ENCODE measurements at places on chromosomes 16 and 17.

DNA sequence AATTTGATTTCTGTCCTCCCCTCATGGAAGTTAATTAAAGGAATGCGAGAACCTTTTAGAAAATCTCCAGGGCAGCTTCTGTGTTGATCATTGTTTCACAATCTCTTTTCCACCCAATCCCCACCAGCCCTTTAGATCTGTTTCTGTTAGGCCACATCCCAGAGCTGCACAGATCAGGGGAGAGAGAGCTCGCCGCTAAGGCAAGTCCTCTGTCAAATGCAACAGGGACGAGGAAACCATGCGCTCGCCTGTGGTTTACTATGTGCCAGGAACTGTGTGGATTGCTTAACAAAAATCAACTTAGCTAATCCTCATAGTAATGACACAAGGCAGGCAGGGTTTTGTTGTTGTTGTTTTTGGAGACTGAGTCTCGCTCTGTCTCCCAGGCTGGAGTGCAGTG lies 115.4 kb downstream of the SALL1 start:
- no peak for DNase-seq

GRCh38 chr16:57876210-57876609 lies 73.9 kb upstream of the KIFC3 start:
- DNase-seq, result no peak

DNA sequence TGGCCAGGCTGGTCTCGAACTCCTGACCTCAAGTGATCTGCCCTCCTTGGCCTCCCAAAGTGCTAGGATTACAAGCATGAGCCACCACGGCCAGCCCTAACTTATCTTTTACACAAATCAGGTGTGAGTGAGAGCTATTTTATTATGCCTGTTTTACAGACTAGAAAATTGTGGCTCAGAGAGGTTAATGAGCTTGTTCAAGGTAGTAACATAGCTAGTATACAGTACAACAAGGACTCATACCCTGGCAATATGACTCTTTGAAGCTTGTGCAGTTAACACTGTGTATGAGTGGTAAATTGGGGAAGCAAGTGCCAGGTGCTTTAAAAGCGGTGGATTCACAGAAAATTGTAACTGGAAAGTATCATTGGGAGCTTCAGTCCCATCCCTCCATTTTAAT lies 49.0 kb downstream of the YPEL2 start:
- DNase-seq, result no peak

- no peak for DNase-seq
Observed at GRCh38 chr16:88398874-88399178, 16.1 kb downstream of the ZNF469 start.

DNA sequence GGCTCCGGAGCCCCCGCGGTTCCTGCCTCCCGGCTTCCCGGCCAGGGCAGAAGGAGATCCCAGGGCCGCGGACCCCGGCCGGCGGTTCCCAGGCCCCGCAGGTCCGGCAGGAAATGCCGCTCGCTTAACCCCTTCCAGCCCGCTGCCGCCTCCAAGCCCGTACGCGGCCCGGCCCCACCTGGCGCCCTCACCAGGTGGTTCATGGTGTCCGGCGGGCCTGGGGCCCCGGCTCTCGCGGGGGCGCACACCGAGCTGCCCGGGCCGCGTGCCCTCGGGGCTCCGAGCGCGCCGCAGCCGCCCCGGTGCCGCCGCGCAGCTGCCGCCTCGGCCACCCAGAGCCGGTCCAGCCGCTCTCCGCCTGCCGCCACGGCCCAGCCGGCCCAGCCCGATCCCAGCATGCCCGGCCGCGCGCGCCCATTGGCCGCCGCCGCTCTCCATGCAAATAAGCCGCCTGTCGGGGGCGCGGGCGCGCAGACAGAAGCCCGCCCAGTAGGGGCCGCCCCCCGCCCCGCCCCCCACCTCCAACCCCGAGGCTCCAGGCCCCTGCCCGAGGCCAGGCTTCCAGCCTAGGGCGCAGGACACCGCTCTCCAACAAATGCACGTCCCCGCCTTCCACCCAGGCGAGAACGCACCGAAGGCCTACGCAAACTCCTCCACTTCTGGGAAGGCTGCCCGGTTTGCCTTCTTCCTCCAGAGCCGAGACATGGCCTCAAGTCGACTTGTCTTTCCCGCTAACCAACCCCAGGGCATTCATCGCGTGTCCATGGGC lies at the start of gene BCAR1:
BCAR1 (minus strand) TSS at position 345 of the 769 bp plus-strand sequence; CDS start at position 203, 142 bp downstream.
- DNase-seq, result no peak

GRCh38 chr16:57889111-57889510 lies 81.8 kb downstream of the CNGB1 start:
- DNase-seq, result no peak

DNA sequence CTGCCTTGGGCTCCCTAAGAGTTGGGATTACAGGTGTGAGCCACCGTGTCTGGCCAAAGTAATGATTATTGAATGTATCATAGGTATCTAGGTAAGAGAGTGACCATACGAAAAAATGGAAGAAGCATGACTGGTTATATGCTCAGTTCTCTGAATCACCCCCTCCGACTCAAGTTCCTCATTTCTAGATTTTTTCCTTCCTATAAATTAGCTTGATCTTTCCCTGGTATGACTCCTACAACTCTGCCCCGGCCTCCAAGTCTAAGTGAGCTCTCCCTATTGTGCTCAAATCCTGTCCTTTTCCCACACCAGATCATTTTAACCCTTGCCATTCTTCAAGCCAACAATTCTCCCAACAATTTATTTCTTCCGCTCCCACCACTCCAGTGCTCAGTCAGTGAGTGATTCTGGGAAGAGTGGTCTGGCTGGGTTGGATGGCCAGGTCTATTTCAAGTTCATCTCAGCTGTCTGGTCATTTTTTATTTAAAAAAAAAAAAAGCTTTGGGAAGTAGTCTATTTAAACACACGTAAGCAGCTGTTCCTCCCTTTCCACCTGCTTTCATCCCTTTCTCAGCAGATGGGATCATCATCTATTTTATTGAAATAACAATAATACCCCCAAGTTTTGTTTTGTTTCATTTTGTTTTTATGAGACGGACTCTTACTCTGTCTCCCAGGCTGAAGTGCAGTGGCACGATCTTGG lies 120.2 kb upstream of the HS3ST2 start:
- DNase-seq, result no peak

All from hematopoietic multipotent progenitor cell treated with erythropoietin and hydrocortisone succinate and interleukin-3 and kit ligand, for 15 days (in vitro differentiated cells).